Esophagus squamous epithelium (tissue), 5 donors: ENCODE measurements at places on chromosomes 2 and 18.
A peak's percentile ranks its signal among the peaks of the same experiment; 100 is the strongest.

DNA sequence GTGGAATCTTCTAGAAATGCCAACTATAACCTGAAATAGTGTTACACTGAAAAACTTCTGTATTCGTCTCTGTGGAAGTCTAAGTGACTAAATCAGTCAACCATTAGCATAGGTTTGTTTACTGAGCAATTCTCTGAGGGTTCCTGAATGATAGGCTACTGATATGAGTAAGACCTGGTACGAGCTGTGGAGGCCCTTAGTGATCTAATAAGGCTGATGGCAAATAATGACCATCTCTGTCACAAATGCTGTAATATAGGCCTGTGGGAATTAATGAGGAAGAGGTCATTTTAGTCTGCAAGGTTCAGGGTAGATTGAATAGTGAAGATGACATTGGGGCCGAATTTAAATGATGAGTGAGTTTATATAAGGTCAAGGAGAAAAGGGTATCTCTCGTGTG is 82.5 kb downstream of the MGAT5 start:
- no peaks in the 10 kb centered on the region for H3K4me1 ChIP-seq
- H3K4me3 ChIP-seq = no peak overlapping the region
- DNase-seq = no peak
- H3K27ac ChIP-seq = no peak overlapping the region
- no peaks in the 10 kb centered on the region for H3K27me3 ChIP-seq
- no peaks in the 10 kb centered on the region for H3K36me3 ChIP-seq

DNA sequence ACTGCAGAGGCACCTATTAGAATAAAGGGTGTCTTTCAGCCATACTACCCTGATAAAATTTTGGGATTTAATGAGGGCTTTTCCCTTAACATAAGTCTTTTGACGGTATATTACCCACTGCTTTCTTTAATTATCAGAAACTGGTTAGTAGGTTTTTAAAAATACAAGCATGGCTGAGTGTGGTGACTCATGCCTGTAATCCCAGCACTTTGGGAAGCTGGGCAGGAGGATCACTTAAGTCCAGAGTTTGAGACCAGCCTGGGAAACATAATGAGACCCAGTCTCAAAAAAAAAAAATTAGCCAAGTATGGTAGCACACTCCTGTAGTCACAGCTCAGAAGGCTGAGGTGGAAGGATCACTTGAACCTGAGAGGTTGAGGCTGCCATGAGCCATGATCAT is 16.1 kb downstream of the CPSF3 start:
- H3K27me3 ChIP-seq = no peaks in the 10 kb centered on the region
- H3K36me3 ChIP-seq = peaks cover 24% of the 10 kb centered on the region
- H3K27ac ChIP-seq = no peak overlapping the region
- H3K4me1 ChIP-seq = no peaks in the 10 kb centered on the region
- DNase-seq = no peak

DNA sequence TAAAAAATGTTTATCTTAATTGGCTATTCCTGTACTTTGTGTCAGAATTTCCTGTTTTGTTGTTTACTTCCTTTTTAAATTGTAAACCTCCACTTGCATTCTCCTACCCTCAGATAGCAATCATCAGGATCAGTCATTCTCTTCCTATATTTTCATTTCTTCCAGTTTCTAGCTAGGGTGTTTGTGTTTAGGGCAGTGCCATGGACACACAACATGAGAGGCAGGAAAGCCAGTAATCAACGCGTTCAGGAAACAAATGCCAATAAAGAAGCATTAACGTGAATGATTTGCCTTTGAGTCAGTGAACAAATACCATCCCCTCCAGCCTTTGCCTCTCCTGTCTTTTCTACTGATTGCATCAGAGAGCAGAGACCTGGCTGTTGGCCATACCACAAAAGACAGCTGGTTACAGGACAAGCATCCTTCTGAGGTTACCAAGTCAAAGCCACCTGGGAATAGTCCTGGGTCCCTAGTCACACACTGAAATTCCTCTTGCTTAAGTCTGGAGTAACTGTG is 56.7 kb upstream of the FHL2 start:
- H3K4me1 ChIP-seq = peaks cover 16% of the 10 kb centered on the region
- H3K36me3 ChIP-seq = no peaks in the 10 kb centered on the region
- peak overlapping the region; percentile 76 for H3K27ac ChIP-seq
- H3K4me3 ChIP-seq = no peak overlapping the region
- H3K27me3 ChIP-seq = no peaks in the 10 kb centered on the region

DNA sequence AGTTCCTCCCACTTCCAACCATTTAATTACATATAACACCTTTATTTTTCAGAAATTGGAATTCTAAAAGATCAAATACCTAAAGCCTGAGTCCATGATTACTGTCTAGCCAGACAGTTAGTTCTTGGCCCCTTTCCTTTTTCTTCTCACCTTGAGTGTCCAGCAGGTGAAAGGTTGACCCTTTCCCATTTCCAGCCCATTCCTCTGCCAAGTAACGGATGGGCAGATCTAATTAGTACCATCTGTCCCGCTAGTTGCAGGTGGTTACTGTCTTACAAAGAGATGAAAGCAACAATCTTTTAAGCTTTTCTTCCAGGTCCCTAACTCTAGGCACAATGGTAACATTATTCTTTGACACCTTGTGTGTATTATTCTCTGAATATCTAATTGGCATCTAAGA is 506.7 kb downstream of the ARHGAP15 start:
- H3K27ac ChIP-seq = no peak overlapping the region
- no peak for DNase-seq
- no peaks in the 10 kb centered on the region for H3K4me1 ChIP-seq
- no peak overlapping the region for H3K4me3 ChIP-seq

DNA sequence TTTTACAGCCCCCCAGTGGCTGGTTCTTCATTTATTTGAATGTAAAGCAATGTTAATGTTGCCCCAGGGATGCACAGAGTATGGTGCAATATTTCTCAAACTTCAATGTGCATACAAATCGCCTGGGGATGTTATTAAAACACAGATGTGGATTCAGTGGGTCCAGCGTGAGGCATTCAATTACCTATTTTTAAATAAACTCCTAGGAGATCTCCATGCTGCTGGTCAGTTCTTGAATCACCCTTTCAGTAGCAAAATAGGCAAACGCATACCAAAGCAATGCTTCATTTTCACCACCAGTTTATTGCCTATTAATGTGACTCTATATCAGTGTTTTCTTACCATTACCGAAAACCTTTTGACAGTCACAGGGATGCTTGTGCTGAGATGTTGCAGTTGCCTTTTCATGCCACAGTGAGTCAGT is 530.7 kb downstream of the CBLN2 start:
- no peak overlapping the region for H3K4me3 ChIP-seq
- H3K27me3 ChIP-seq = no peaks in the 10 kb centered on the region
- H3K27ac ChIP-seq = no peak overlapping the region

- no peak for DNase-seq
- peaks cover 14% of the 10 kb centered on the region for H3K4me1 ChIP-seq
- no peaks in the 10 kb centered on the region for H3K36me3 ChIP-seq
- no peak overlapping the region for H3K4me3 ChIP-seq
- H3K27me3 ChIP-seq = no peaks in the 10 kb centered on the region
Measured at GRCh38 chr2:216665717-216666116, 29.6 kb downstream of the IGFBP5 start.

- H3K4me1 ChIP-seq = no peaks in the 10 kb centered on the region
- H3K27me3 ChIP-seq = no peaks in the 10 kb centered on the region
- no peak for DNase-seq
- no peak overlapping the region for H3K27ac ChIP-seq
- no peak overlapping the region for H3K4me3 ChIP-seq
Measured at GRCh38 chr18:58748899-58749595, 77.8 kb downstream of the MALT1 start.

GRCh38 chr2:20668871-20669475 is 2.0 kb downstream of the GDF7 start:
- peaks cover 27% of the 10 kb centered on the region for H3K4me1 ChIP-seq
- H3K4me3 ChIP-seq = no peak overlapping the region
- H3K36me3 ChIP-seq = no peaks in the 10 kb centered on the region
- H3K27ac ChIP-seq = no peak overlapping the region
- H3K27me3 ChIP-seq = peaks cover 63% of the 10 kb centered on the region

GRCh38 chr2:109676346-109676902 is 62.3 kb downstream of the SOWAHC start:
- H3K4me3 ChIP-seq = peak overlapping the region; percentile 15
- H3K27ac ChIP-seq = peak overlapping the region; percentile 91
- peaks cover 9% of the 10 kb centered on the region for H3K4me1 ChIP-seq
- no peak for DNase-seq
- no peaks in the 10 kb centered on the region for H3K27me3 ChIP-seq

- no peak for DNase-seq
- no peaks in the 10 kb centered on the region for H3K36me3 ChIP-seq
- no peaks in the 10 kb centered on the region for H3K4me1 ChIP-seq
- no peak overlapping the region for H3K27ac ChIP-seq
- H3K27me3 ChIP-seq = no peaks in the 10 kb centered on the region
Measured at GRCh38 chr2:58900246-58901027, 659.3 kb upstream of the FANCL start.
